ENCODE measurements at places on chromosomes 2 and 18.

DNA sequence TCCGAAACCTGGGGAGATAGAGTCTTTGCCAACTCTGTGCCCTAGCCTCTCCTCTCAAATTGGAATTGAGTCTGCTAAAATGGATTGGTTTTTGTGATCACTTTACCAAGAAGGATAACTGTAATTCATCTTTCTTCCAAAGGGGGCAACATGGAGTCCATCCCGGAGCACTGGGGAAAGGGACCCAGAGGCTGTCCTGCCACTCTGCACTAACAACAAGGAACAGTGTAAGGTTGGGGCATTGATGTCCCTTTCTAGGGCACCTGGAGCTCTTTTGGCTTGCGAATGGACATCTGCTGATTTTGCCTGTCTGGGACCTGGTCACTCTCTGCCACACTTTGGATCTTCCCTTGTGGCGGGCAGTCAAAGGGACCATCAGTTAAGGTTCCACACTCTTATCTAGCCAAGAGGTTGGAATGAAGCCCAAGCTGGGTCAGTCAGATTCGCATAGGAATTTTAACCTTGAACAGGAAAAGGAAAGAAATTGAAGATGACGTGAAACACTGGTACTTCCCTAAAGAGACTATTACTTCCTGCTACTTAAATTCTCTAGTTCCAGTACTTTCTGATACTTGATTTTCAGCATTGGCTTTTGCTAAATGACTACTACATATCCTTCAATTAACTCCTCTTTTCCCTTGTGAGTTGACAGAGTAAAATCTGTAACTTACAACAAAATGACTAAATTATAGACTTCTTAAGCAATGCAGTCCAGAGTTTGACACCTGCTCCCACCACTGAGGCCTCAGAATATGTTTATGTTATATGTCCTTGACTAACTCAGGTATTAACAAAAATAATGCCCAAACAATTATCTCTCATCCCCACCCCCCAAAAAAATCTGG lies 64.7 kb upstream of the KLF7 start:
- no peak for DNase-seq

DNA sequence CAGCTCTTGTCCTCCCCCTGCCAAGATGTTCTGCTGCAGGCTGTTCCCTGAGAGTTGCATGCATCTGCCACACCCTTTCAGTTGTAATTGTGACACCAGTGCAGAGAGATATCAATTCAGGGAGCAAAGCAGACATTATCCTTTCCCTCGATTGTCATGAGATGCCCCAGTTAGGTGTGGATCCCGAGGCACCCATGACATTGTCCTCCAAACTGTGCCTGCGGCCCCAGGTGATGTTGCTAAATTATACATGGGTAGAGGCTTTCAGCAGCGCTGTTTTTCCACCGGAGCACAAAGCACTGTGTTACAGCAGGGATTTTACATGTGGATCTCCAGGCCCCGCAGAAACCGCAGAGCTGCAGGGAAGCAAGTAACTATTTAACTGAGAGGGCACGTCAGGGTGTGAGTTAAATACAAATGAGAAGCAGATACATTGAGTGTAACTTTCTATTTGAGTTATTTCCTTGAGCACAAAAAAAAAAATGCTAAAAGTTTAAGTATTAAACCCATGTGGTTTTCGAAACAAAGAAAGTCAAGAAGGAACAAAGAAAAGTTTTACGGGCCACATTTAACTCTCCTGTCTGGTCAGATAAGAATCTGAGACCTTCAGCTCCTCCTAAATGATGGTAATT lies 90.3 kb upstream of the BCL2L11 start:
- DNase-seq, result no peak

- no peak for DNase-seq
These were observed 65.3 kb downstream of the C1D start for GRCh38 chr2:67997528-67997900.

DNA sequence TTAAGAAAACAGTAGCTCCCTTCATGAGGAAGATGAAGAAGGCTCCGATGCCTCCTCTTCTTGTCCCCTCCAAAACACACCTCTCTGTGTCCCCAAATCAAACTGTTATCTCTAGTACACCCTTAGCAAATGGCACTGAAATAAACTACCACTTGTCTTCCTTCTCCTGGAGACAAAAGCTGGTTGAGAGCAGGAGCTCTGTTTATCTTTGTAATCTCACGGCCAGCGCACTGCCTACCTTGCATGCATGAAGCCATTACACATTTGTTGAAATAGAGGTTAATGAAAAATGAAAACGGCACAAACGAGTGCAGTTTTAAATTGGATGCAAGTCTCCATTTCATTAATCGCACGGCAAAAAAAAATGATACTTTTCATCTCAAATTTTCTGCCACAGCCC lies 113.7 kb downstream of the EPB41L3 start:
- DNase-seq, result no peak

- DNase-seq, result no peak
These were observed 109.0 kb upstream of the ACVR1C start for GRCh38 chr2:157737656-157738055.

DNA sequence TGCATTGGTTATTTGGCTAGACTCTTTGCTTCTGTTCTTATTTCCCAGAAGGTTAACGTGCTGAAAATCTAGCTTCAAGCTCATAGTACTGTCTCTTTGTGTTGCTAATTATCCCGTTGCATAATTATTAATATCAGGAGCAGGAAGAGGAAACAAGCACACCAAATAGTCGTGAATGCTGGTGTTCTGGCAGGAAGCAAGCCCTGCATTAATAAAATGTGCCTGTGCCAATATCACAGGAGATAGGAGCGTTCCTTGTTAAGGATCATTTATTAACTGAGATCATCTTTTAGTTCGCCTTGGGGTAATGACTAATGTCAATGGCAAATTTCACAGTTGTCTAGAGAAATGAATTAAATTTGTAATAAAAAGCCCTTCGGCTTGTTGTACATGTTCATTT lies 893.0 kb upstream of the POU3F3 start:
- DNase-seq, result no peak

DNA sequence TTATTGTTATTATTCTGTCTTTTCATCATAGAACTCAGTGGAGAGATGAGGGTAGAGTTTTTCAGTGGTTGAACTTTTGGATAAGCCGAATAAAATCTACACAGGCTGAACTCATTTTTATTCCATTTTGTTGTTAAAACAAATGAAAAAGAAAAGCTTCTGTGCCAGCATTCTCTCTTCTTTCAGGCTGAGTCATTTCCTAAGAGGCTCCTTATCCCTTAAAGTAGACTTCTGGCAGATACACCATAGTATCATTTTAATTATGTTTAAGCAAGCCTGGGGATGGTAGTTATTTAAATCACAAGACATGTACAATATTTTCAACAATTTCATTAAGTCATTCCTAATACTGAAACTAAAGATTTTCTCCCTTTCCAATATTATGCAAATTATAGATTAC lies 1364.0 kb upstream of the NRXN1 start:
- DNase-seq, result no peak

DNA sequence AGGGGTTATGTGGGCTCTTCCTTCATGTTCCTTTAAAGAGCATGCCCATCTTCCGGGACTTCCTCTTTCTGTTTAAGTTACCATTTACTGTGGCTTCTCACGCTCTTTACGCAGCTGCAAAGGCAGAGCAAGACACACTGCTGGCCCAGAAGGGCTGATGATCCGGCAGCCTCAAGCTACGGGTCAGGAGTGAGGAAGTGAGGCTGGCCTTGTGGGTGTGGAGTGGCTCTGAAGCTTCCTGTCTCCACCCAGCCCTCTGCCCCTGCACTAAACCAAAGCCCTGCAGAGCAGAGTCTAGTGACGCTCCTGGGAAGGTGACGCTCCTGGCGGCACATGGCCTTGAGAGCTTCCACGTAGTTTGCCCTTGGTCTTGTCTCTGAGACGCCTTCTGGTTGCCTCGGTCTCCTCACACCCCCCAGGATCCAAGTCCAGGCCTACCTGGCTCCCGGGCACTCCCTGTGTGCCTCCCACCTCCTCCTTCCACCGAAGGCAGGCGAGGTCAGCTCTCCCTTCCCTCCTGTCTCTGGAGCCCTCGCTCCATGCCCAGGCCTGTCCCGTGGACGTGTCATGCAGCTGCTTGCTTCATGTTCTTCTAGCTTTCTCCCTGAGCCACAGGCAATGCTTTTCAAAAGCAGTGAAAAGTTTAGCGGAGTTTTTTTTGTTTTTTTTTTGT lies 50.3 kb downstream of the ARL4C start:
- DNase-seq, result peak; percentile 64

DNA sequence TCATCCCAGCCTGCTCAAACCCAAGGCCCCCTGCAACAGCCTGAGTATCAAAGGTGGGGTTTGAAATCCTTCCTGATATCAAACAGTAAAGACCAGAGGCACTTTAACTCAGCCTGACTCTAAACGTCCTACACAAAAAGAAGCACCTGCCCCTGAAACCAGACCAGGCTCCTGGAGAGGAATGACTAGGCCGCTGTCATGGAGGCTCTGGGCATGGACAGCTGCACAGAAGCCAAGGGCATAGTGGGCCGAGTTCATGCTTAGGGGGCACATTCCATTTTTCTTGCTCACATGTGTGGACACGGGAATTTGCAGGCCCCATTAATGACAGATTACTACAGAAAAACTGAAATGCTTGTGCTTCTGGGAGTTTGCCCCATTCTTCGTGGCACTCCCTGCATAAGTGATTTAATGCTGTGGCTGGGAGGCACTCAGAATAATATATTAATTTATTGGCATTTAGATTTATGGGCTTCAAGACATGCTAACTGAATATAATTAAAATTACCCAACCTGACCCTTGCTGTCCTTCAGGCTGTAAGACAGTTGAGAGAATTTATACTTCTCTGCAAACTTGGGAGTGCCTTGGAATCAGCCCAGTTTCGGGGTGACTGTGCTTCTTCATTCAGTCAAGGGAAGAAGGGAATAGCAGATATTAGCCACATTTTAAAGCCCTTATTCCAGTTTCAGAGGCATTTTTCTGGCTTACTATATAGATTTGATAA lies 105.5 kb downstream of the GYPC start:
- no peak for DNase-seq

DNA sequence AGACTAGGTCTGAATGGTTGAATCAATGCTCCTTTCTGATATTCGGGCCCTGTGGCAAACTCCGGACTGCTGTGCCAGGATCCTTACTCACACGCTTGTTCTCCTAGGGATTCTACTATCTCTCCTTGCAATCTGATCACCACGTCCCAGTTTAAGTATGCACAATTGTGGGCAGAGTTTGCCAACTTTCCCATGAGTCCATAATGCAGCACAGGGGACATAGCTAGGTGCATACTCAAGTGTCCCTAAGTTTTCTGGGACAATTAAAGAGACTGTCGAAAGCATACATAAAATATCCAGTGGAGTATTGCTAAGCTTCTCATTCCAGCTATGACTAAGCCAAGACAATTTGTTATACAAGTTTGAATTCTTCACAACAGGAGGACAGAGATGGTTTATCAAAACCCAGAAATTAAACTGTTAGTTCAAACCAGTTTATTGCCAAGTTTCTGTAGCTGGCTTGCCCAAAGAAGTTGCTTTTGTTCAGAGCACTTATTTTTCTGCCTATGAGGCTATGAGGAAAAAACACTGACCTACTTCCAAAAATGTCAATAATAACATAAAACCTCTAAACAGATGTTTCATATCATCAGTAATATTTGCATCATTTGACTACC lies 136.1 kb downstream of the EXOC6B start:
- DNase-seq, result no peak

DNA sequence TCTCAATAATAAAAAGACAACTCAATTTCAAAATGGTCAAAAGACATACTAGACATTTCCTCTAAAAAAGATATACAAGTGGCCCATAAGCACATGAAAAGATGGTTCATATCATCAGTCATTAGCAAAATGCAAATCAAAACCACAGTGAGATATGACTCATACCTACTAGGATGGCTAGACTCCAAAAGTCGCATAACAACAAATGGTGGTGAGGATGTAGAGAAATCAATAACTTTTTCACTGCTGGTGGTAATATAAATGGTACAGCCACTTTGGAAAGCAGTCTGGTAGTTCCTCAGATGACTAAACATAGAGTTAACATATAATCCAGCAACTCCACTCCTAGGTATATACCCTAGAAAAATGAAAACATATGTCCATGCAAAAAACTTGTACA lies 242.3 kb upstream of the NOL4 start:
- DNase-seq, result no peak

DNA sequence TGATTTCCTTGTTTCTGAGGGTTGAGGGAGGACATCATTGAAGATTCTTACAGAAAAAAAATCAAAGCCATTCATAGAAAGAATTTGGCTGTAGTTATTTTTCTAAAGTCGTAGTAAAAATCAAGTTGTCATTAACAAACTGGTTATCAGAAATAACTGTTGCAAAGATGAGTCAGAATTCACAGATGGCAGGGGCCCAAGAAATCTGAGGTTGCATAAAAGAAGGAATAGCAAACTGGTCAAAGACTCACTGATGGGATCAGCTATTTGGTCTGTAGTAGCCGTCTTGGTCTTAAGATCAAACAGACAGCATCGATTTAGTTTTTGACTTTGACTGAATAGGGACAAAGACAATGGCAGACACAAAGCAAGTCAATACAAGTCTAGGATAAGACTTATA lies 334.3 kb downstream of the FIGN start:
- no peak for DNase-seq

GRCh38 chr18:35183886-35184285 lies 56.9 kb upstream of the ZNF397 start:
- DNase-seq, result no peak

- no peak for DNase-seq
These were observed 83.9 kb upstream of the LRPPRC start for GRCh38 chr2:44079686-44080085.

DNA sequence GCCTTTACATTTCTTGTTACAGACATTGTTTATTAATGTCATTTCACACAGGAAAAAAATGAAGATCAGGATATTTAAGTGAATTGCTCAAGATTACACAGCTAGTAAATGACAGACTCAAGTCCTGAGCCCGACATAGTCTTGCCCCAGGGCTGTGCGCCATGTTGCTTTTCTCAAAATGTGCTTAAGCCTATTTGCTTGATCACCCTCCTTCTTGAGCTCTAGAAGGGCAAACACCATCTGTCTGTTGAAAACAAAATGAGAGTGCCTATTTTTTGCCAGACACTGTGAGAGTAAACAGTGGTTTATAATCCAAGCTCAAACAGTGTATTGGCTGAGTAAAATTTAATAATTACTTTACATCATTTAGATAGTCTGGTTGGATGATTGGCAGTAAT lies 34.8 kb upstream of the HNMT start:
- no peak for DNase-seq

GRCh38 chr18:78445880-78446279 lies 533.7 kb upstream of the SALL3 start:
- no peak for DNase-seq

- DNase-seq, result no peak
These were observed 1.6 kb downstream of the TMEM185B start for GRCh38 chr2:120221616-120222015.

- no peak for DNase-seq
These were observed 680.0 kb downstream of the EPHA4 start for GRCh38 chr2:220892018-220892634.

GRCh38 chr2:119871725-119872124 lies 112.0 kb downstream of the PTPN4 start:
- no peak for DNase-seq

Data from stimulated activated CD4-positive, alpha-beta T cell treated with anti-CD3 and anti-CD28 coated beads, Interleukin-15, amount 100 ng/mL, for 1 hour (primary cell).